ENCODE measurements at places on chromosomes 13 and 19. TPM values are rescaled to one million over a fixed set of nuclear protein-coding genes. Genes with fewer than 3 reads are reported as not detected.

Gene SLC10A2
- not detected for polyA plus RNA-seq

Gene OR7C2
- polyA plus RNA-seq, result not detected

Gene UPF1
- 34.1 TPM for polyA plus RNA-seq

Gene SOX1
- polyA plus RNA-seq, result 0.05 TPM

Gene KLK3
- polyA plus RNA-seq, result not detected

Gene LRG1
- polyA plus RNA-seq, result 0.49 TPM

Gene ZNF230
- polyA plus RNA-seq, result 2.9 TPM

Gene ALOX5AP
- polyA plus RNA-seq, result 4.3 TPM

Gene CLDN10
- 8.6 TPM for polyA plus RNA-seq

Gene CYP4F12
- 0.62 TPM for polyA plus RNA-seq

Gene PSG7
- not detected for polyA plus RNA-seq

All from forelimb muscle (tissue), 1 donor.